ENCODE measurements at places on chromosomes 2 and 18.

GRCh38 chr2:239369631-239370161, 31.1 kb downstream of the HDAC4 start:
- DNase-seq, result peak; percentile 72

- no peak for DNase-seq
These were observed 33.2 kb downstream of the AQP4 start for GRCh38 chr18:26832302-26832701.

- DNase-seq, result no peak
These were observed 66.7 kb downstream of the TMEM18 start for GRCh38 chr2:610491-610890.

GRCh38 chr2:200765995-200766660, 45.6 kb upstream of the BZW1 start:
- no peak for DNase-seq
